ENCODE measurements at places on chromosomes 13 and 19.

DNA sequence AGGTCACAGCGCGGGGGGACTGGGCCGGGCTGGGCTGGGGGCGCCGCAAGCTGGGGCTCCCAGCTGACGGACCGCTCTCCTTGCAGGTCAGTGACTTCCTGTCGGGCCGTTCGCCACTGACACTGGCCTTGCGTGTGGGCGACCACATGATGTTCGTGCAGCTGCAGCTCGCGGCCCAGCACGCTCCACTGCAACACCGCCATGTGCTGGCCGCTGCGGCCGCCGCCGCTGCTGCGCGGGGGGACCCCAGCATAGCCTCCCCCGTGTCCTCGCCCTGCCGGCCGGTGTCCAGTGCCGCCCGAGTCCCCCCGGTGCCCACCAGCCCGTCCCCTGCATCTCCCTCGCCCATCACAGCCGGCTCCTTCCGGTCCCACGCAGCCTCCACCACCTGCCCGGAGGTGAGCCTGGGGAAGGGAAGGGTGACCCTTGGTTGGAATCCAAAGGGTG lies 5.7 kb downstream of the MIDN start:
- H3K4me3 ChIP-seq = no peak overlapping the region
- no peaks in the 10 kb centered on the region for H3K27me3 ChIP-seq
- H3K36me3 ChIP-seq = peaks cover 86% of the 10 kb centered on the region
- H3K27ac ChIP-seq = peak overlapping the region; percentile 13
- H3K4me1 ChIP-seq = peaks cover 50% of the 10 kb centered on the region

DNA sequence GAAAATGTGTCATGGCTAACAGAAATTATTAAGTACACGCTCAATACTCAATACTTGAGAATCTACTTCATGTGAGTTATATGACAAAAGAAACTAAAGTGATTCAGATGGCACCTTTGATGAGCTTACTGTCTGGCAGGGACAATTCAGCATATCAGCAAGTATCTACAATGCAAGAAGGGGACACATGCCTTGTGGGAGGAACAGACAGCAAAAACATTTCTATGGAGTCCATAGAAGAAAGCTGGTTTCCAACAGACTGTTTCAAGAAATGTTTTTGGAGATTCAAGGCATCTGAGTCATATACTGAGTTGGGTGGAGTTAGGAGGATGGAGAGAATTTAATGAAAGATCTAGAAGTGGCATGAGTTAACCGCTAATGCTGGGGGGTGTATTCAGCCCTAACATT lies 54.7 kb downstream of the MBNL2 start:
- no peak overlapping the region for H3K4me3 ChIP-seq

DNA sequence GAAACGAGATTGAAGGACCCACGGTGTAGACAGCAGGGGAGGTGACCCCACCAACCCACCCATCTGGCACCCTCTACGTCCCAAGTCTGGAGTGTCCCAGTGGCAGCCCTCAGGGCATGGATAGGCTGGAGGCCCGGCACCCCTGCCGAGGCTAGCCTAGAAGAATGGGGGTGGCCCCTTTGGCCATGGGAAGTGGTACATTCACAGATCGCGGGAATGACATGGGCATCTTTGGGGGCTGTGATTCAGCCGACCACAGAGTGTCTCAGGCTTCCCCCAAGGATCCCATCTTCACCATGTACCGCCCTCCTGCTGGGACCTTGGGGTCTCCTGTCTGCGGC lies 11.3 kb upstream of the MKNK2 start:
- H3K27ac ChIP-seq = peak overlapping the region; percentile 78
- no peaks in the 10 kb centered on the region for H3K27me3 ChIP-seq
- H3K4me3 ChIP-seq = peak overlapping the region; percentile 79

- H3K36me3 ChIP-seq = peaks cover 6% of the 10 kb centered on the region
- peaks cover 36% of the 10 kb centered on the region for H3K4me1 ChIP-seq
- no peak overlapping the region for H3K27ac ChIP-seq
- DNase-seq = no peak
Measured at GRCh38 chr19:5025027-5025426, 56.1 kb downstream of the KDM4B start.

- DNase-seq = peak; percentile 52
- no peak overlapping the region for H3K4me3 ChIP-seq
- peaks cover 4% of the 10 kb centered on the region for H3K4me1 ChIP-seq
Measured at GRCh38 chr13:27334774-27335435, 64.3 kb downstream of the RASL11A start.

- H3K4me3 ChIP-seq = no peak overlapping the region
- DNase-seq = no peak
- H3K36me3 ChIP-seq = no peaks in the 10 kb centered on the region
- no peaks in the 10 kb centered on the region for H3K4me1 ChIP-seq
- no peaks in the 10 kb centered on the region for H3K27me3 ChIP-seq
Measured at GRCh38 chr13:71906448-71906847, 39.4 kb upstream of the DACH1 start.
